ENCODE measurements at places on chromosomes 1 and 21. TPM values are rescaled to one million over a fixed set of nuclear protein-coding genes. Genes with fewer than 3 reads are reported as not detected.

DNA sequence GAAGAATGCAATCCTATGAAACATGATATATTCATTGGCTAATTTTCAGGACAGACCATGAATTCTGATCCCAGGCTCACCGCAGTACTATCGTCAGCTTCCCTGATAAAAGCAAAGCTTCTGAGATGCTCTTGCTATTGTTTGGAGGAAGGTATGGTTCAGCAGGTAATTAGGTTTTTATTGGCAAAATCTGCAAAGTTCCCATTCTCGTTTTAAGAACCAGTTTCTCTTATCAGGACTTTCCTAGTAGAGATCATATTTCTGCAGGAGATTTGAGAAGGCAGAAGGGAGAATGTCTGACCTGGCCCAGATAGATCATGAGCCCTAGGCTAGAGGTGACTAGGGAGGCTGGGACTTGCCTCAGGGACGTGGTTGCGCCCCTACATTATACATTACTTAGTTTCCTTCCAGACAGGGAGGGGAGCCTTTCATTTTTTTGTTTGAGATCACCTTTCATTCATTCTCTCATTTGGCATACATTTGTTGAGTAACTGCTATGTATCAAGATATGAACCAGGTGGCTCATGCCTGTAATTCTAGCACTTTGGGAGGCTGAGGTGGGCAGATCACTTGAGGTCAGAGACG, 108.8 kb downstream of the NRIP1 start:
- DNase-seq = no peak

DNA sequence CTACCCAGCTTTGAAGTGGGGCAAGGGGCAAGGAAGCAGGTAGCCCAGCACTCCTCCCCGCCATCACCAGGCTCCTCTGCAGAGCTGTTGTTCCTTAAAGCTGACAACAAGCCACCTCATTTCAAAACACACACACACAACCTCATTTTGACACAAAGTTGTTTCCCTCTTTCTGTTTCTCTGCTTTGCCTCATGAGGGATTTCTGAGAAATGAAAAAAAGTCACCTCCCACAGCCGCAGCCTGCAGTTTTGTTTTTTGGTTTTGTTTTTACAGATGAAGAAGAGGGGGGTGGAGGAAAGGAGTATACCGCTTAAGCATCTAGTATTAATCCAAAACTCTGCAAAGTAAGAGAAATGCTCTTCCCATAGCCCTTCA, 12.1 kb downstream of the MCL1 start:
- no peak for DNase-seq

GRCh38 chr1:45640293-45640692, 16.4 kb upstream of the CCDC17 start:
- no peak for DNase-seq

- DNase-seq = no peak
These were observed 150.4 kb downstream of the OMA1 start for GRCh38 chr1:58396150-58396549.

GRCh38 chr1:171858696-171859095, 17.4 kb downstream of the DNM3 start:
- no peak for DNase-seq

- no peak for DNase-seq
These were observed 164.8 kb downstream of the PPIAL4G start for GRCh38 chr1:148318123-148318903.

DNA sequence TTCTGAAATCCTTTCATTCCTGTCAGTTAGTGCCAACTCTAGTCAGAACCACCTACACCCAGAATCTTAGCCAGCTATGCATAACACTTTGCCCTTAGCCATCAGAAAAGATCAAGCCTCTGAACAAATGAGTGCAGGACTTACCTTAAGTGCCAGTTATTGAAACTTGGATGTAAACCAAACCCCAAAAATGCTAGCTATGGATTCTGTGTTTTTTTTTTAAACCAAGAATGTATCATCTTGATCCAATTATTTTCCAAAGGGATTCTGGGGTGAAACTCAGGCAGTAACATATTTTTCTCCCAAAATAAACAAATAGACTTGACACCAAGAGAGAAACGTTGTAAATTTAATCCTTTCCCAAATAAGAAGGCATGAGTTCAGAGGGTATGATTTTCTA, 538.6 kb upstream of the ADAMTS5 start:
- no peak for DNase-seq

- no peak for DNase-seq
These were observed 94.2 kb downstream of the CACNA1E start for GRCh38 chr1:181577475-181577874.

- DNase-seq = no peak
These were observed 400 bp upstream of the PGBD2 start for GRCh38 chr1:248905662-248906008.

GRCh38 chr1:164743976-164744375, 185.0 kb downstream of the PBX1 start:
- DNase-seq = no peak

DNA sequence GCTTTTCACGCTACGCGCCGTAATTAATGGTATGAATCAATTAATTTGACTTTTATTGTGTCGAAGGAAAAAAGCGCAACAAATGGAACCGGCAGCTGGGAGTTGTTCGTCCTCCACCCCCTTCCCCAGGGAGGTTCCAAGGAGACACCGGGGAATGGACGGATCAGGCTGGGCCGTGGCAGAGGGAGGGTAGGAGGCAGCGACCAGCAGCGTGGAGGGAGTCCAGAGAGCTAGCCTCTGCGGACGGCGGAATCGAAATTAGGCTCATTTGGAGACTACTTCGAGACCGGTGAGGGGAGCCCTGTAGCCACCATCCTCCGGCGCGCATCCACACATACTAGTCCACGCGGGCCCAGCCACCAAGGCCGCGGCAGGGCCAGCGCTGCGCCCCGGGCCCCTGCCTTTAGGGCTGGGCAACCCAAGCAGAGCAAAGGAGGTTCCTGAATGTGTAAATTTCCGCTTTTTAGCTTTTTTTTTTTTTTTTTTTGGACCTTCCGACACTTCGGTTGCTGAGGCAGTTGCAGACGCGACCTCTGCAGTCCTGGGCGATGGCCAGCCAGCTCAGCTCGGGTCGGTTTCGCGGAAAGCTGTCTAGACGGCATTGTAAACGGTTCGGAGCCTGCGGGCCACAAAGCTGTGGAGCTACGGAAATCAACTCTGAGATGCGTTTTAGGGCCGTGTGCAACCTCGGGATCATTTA, 2.2 kb upstream of the FOXD3 start:
- DNase-seq = no peak

GRCh38 chr1:115771094-115771846, 2.8 kb upstream of the CASQ2 start:
- no peak for DNase-seq

DNA sequence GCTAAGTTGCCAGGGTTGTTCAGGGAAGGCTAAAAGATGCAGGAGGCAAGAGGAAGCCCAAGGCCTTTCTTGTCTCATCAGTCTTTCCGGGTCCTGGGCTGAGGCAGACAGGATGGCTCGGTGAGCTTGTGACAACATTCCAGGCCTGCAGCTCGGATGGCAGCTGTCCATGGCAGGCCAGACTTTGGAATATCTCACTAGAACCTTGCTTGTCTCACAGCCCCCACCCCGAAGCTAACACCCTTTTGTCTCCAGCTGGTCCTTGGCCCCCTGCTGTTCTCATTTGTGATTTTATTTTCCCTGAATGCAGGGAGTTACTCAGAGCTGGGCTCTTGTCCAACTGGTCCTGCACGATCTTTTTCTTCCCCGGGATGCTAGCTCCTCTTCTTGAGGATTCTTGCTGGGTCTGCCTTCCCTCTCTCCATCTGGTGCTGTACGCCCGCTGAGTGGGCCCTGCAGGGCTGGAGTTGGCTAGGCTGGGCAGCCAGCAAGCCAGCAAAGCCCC, 477.2 kb upstream of the CAMK1G start:
- no peak for DNase-seq

- DNase-seq = no peak
These were observed 121.6 kb upstream of the ADAR start for GRCh38 chr1:154729577-154729976.

DNA sequence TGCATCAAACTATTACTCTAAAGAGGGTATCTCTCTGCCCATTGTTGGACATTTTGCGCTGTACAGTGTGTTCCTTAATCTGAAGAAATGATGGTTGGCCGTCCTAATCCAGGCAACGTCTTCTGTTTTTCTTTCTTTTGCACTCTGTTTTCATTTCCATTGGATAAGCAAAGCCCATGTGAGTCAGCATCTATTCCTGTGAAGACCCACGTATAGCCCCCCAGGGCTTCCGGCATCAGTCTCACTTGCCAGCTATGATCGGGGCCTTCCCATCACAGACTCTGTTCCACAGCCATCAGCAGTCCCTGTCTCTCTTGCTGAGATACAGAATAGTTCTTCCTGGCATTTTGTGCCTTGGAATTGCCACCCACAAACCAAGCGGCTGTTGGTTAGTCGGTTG, 29.2 kb upstream of the BRDT start:
- no peak for DNase-seq

The BACE2 gene
- 82.8 TPM for total RNA-seq

The OR2L5 gene
- not detected for total RNA-seq

The C21orf58 gene
- total RNA-seq = 2.5 TPM

The SMIM1 gene
- not detected for total RNA-seq

The CYP4A11 gene
- not detected for total RNA-seq

The CAMK1G gene
- 0.21 TPM for total RNA-seq

The CHRM3 gene
- 0.21 TPM for total RNA-seq

The SHE gene
- not detected for total RNA-seq

The WDR47 gene
- total RNA-seq = 11.5 TPM

Data from kidney epithelial cell (primary cell).